ENCODE measurements at places on chromosomes 6 and 20.

DNA sequence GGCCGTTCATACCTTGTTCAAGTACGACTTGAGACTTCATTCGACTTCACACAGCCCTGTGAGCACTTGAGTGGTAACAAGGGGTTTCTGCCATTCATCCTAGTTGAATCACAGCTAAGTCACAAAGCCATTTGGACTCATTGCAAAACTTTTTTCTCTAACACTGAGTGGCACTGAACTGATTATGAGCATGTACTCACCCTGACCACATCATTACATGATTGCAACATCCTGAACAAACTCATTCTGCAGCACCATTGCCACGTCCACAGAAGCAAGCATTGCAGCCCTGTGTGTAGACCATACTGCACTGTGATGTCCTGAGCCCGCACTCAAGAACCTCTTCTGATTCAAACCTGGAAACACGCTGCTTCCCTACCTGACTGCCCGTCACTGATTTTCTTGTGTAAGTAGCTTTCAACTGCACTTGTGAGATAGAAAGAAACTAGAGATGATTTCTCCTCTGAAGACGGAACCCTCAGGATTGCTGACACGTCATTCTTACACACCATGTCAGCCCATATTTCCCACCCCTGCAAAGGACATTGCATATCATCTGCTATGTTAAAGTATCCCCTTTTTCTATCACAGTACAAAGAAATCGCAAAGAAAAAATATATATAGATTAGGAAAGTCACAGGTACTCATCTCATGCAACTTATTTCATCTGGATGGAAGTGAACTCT lies 81.6 kb downstream of the C6orf118 start:
- DNase-seq, result no peak

GRCh38 chr20:38806855-38807655 lies 1.6 kb downstream of the PPP1R16B start:
- no peak for DNase-seq

GRCh38 chr6:37570482-37571133 lies 70.9 kb upstream of the CCDC167 start:
- DNase-seq, result no peak

DNA sequence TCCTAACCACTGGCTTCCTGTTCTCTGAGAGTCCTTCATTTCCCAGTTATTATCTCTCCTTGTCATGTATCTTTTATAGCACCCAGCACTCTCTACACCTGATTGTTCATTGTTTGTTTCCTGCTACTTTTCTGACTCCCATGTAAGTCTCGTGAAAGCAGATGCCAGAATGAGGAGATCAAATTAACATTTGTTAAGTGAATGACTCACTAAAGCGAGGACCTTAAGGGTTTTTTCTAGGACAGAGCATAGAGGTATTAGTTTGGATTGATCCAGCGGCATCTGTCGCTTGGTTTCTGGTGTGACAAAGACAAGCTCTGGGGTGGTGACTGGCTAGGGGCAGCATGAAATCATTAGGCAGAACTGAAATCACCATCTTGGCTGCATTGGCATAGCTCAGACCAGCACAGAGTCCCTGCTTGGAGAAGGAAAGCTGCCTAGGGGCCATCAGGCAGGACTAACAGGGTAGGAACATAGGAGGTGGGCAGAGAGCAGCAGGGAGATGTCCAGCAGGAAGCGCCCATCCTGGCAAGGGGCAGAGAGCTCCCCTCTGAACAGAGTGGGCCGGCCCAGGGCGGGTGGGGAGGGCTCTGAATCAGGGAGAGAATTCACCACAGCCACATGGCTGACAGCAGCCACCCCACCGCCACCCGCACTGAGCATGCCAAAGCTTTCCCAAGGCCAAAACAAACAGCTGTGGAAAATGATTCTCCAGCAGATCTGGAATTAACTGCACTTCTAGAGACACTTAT lies 97.1 kb upstream of the CEP85L start:
- peak; percentile 83 for DNase-seq

DNA sequence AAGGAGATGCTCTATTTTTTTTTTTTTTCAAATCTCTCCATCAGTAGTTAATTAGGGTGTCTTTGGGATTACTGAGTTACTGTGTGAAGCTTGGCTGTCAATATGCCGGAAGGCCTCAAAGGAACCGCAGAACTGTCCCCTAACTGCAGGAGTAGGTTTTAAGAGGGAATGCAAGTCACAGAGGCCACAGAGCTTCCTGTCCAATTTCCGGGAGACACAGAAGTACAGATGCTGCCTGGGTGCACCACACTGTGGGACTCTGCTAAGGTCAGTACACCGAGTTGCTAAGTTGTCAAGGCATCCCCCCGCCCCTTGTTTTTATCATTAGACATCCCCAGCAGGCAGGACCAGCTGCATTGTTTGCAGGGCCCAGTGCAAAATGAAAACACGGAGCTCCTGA lies 120.2 kb upstream of the RAB32 start:
- no peak for DNase-seq

Data from right hindlimb (tissue), 1 donor.